ENCODE measurements at places on chromosomes 11 and 22.

DNA sequence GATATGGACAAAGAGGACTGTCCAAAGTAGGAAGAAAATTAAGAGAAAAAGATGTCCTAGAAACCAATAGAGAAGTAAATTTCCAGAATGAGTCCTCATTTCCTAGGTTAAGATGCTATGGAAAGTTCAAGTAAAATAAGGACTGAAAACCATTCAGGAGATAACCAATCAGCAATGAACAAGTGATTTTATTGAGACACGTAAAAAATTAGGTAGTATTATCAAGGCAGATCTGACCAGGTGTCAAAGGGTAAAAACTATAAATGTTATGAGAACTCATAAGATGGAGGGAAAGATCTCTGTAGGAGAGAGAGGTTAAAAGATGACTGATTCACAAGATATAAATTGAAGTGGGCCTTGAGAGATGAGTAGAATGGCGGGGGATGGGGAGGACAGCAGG lies 50.2 kb downstream of the SPATA19 start:
- no peak for DNase-seq

DNA sequence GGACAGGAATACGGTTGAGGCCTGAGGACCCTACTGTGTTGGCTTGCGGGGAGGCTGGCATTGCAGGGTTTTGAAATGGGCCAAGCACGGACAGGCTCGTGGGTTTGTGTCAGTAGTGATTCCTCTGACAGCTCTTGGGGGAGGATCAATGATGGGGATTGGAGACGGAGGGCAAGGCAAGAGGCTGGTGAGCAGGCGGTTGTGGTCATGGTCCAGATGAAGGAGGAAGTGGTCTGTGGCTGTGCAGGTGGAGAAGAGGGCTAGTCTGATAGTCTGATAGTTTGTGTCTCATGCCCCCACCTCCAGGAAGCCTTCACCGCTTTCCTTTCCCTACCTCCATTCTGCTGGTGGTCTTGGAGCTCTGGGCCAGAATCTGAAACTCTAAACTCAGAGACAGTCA lies 3.0 kb downstream of the MAFF start:
- DNase-seq, result no peak

DNA sequence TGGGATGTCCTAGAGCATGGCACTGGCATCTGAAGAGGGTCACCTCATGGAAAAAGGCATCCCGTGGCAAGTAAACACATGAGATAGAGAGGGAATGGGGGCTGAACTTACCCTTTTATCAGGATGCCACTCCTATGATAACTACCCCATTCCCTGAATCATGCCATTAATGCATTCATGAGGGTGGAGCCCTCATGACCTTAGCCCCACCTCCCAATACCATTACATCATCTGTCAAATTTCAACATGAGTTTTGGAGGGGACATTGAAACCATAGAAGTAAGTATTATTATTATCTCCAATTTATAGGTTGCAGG lies 65.2 kb downstream of the MTNR1B start:
- no peak for DNase-seq

- no peak for DNase-seq
Observed at GRCh38 chr11:101429703-101430540, 153.9 kb downstream of the TRPC6 start.

All from activated CD4-positive, alpha-beta T cell treated with anti-CD3 and anti-CD28 coated beads for 24 hours (primary cell).